ENCODE measurements at places on chromosomes 2 and 18.

GRCh38 chr18:57466745-57467409, 31.7 kb downstream of the ONECUT2 start:
- no peak for DNase-seq

- DNase-seq, result no peak
These were observed 582.2 kb downstream of the CPS1 start for GRCh38 chr2:211138551-211138950.

- peak; percentile 88 for DNase-seq
These were observed 39.2 kb upstream of the RASGRP3 start for GRCh38 chr2:33437297-33437696.

- DNase-seq, result no peak
These were observed 103.1 kb downstream of the MSTN start for GRCh38 chr2:189959450-189959849.

- no peak for DNase-seq
These were observed 119.9 kb upstream of the HS6ST1 start for GRCh38 chr2:128438586-128438985.

DNA sequence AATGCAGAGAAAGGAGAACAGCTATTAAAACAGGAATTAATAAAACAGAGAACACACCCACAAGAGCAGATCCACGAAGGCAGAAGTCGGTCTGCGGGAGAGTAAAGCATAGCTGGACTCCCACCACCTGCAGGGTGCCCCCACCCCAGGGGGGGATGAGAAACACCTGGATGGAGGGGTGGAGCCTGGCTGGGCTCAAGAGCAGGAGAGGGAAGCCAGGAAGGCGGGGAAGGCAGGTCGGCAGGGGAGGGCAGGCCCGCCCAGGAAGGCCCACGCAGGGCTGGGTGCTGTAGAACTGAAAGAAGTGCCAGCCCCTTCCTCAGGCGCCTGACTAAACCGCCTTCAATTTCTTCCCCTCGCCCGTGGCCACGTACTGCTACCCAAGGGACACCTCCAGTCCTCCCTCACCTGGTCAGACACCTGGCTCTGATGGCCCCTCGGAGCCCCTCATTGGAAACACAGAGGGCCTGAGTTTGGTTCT, 175.4 kb downstream of the HDAC4 start:
- DNase-seq, result no peak

- no peak for DNase-seq
These were observed 793.6 kb upstream of the ACVR2A start for GRCh38 chr2:147051248-147051647.

GRCh38 chr18:76772665-76773064, 49.7 kb upstream of the ZNF236 start:
- DNase-seq, result no peak

- no peak for DNase-seq
These were observed 68.5 kb downstream of the COPS8 start for GRCh38 chr2:237154082-237154638.

DNA sequence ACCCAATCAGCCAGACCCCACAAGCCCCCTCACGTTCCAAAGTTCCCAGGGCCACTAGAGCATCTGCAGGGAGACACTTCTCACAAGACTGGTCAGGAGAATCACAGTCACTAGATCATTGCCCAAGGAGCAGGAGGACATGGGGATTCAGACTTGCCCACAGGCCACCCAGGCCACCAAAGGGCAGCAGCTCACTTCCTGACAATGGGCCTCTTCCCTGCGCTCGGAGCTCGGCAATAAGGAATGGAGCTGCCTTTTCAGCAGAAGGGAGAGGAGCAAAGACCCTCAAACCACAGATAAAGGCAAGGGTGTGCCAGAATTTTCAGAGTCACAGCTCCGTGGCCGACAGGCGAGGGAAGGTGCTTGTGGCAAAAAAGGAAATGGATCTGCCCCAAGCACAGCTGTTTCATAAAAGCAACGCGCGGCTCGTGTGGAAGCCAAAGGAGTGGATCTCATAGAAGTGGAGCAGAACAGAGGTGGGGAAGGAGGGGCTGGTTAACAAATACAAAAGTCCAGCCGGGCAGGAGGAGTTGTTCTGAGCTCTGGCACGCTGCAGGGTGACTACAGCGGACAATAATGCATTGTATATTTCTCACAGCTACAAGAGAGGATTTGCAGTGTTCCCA, 72.1 kb downstream of the EDAR start:
- no peak for DNase-seq

- no peak for DNase-seq
These were observed 28.2 kb downstream of the RBMS1 start for GRCh38 chr2:160465406-160465805.

DNA sequence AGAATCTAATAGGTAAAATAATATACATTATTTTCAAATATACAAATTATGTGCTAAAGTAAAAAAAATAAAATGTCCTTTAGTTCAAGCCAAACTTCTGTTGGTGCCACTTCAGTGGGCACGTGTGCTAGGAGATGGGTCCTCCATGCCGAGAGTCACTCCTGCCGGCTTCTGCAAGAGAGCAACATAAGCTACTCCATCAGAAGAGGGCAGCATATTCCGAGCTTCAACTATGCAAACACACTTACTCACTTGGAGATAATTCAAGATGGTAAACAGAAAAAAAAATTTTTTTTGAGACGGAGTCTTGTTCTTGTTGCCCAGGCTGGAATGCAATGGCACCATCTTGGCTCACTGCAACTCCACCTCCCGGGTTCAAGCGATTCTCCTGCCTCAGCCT, 24.4 kb downstream of the CNOT11 start:
- DNase-seq, result no peak

GRCh38 chr18:11974741-11975325, 6.5 kb upstream of the IMPA2 start:
- no peak for DNase-seq

- no peak for DNase-seq
These were observed 5.2 kb downstream of the ZSCAN30 start for GRCh38 chr18:35284841-35285240.

DNA sequence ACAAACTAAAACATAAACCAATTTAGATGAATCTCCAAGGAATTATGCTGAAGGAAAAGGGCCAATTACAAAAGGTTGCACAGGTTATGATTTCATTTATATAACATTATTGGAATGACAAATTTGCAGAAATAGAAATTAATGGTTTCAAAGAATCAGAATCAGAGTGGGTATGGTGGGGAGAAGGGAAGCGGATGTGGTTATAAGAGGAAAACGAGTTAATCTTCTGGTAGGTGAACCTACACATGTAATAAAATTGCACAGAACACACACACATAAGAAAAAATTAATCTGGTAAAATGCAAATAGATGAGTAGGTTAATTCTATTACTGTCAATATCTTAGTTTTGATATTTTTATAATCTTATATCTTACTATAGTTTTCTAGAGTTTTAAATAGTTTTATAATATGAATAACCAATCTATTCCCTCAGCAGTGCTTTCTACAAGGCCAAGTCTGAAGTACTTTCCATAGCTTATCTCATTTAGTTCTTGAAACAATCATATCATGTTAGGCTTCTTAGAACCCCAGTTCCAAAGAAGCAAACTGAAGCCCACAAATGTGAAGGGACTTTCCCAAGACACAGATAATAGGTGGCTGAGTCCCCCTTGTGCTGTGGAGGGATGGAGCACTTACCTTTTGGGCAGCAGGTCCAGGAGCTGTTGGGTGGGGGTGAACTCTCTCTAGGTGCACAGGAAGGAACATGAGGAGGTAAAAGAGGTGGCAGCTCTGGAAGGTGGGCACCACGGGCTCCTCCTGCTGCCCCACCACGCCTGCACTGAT, 31.5 kb downstream of the ZNF519 start:
- no peak for DNase-seq

GRCh38 chr2:164917296-164917903, 37.9 kb downstream of the SLC38A11 start:
- no peak for DNase-seq

DNA sequence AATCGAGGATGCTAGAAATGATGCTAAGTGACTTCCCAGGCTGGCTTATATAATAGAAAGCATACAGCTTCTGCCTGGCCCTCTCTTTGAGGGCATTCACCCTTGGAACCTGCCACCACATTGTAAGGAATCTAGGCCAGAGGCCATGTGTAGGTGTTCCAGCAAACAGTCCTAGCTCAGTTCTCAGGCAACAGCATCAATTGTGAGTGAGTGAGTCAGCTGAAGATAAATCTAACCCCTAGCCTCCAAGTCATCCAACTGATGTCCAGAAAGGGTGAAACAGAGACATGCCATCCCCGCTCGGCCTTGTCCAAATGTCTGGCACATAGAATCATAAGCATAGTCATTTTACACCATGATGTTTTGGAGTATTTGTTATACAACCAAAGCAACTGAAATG, 324.3 kb upstream of the KLHL14 start:
- no peak for DNase-seq

- no peak for DNase-seq
These were observed 96.2 kb upstream of the PDE1A start for GRCh38 chr2:182522972-182523473.

GRCh38 chr2:233830111-233830802, 24.1 kb downstream of the HJURP start:
- DNase-seq, result no peak

DNA sequence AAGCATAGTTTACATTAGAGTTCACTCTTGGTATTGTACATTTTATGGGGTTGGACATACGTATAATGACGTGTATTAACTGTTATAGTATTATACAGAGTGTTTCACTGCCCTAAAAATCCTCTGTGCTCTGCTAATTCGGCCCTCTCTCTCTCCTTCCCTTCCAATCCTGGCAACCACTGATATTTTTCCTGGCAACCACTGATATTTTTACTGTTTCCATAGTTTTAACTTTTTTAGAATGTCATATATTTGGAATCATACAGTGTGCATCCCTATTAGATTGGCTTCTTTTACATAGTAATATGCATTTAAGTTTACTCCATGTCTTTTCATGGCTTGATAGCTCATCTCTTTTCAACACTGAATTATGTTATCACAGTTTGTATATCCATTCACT, 526.7 kb downstream of the RIT2 start:
- no peak for DNase-seq

DNA sequence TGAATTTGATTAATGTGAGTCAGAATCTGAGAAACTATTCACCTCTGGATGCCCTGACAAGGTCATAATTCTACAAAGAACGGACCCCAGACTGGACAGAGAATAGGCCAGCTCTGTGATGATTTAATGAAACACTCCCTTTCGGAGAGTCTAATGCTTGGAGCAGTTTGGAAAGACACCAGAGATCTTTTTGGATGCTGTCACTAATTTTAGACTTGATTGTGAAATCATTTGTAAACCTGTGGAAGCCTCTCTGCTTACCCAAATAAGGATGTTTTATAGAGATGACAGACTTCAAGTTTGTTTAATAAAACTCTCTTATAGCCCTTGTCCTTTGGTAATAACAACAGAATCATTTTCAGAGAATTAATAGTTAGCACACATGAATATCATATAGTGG, 83.5 kb downstream of the MYL12B start:
- no peak for DNase-seq

- DNase-seq, result no peak
These were observed 24.7 kb downstream of the GULP1 start for GRCh38 chr2:188316342-188316741.

- no peak for DNase-seq
These were observed 43.9 kb downstream of the ACVR2A start for GRCh38 chr2:147888680-147889079.

DNA sequence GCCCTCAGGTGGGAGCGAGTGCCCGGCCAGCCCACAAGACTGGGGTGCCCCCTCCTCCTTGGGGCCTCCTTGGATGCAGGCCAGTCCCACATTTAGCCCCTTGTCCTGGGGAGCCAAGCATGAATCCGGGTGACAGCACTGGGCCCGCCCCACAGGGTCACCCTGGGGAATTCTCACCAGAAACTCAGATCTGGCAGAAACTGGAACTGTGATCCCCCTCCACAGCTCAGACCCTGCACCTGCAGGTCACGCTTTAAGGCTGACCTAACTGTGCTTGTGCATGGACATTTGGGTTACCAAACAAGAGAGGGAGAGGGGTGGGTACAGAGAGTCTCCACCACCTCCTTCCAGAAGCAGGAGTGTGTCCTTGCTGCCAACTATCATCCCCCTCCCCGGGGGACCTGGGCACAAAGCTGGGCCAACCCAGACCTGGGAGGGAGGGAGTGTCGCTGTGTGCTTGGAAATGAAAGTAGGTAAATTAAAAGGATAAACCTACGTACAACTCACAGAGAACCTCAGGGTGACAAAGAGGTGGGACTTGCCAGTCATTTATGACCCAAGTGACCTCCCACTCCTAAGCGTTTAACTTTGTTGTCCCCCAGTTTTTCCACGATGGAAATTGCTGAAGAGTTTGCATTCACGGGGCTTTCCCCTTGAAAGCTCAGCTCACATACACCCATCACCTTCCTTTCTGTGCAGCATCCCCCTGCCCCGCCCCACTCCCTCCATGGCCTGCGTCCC, 9.1 kb downstream of the ITM2C start:
- no peak for DNase-seq

DNA sequence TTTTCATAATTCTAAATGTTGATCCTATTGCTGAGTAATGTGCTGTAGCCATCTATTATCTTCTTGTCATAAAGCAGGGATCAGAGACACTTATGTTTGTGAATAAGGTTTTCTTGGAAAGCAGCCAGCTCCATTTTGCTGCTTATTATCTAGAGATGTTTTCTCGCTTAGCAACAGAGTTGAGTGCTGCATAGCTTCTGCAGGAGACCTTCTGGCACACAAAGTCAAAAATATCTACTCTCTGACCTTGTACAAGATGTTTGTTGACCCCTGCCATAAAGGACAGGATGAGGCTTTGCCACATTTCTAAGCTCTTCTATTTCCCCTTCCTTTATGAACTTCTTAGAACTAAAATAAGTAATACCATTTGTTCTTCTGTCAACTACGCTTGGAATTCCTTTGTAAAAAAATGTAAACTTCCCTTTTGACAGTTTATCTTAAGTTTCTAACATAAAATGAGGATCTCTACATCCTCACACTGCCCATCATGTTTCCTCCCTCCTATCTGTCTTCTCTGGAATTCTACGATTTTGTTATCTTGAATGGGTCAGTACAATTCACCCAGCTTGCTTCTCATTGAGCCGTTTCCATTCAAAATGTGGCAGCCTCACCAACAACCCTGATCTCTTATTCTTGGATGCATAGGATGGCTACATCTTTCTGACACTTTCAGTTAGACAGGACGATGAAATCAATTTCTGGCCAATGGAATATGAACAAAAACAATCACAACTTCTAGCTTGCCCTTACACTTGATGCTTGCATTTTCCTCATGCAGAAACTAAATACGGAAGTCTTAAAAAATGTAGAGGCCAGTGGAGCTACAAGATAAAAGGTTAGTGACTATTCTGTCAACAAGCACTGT, 1377.0 kb downstream of the SUCLG1 start:
- no peak for DNase-seq

GRCh38 chr18:55142410-55142809, 183.1 kb upstream of the CCDC68 start:
- no peak for DNase-seq

DNA sequence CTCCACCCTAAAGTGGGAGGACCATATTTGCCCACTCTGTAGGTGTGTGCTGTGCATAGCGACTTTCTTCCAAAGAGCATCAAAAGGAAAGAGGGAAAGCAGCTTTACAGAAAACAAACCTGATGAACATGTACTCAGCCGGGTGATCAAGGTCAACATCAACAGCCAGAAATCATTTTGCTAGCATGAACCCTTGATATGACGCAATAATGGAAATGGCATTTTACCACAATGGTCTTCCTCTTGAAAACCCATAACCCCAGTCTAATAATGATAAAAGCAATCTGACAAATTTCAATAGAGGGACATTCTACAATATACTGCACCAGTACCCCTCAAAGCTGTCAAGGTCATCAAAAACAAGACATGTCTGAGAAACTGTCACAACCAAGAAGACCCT, 350.2 kb downstream of the FBXO15 start:
- no peak for DNase-seq

- DNase-seq, result no peak
These were observed 129.2 kb downstream of the MEP1B start for GRCh38 chr18:32319084-32319483.

Data from AG09309 (cell line).